ENCODE measurements at places on chromosomes 3 and 15.

GRCh38 chr3:13707456-13707855 is 158.5 kb downstream of the FBLN2 start:
- DNase-seq = no peak

GRCh38 chr3:89046661-89047060 is 60.8 kb upstream of the EPHA3 start:
- no peak for DNase-seq

- DNase-seq = no peak
Observed at GRCh38 chr3:127761441-127761801, 60.9 kb downstream of the MGLL start.

DNA sequence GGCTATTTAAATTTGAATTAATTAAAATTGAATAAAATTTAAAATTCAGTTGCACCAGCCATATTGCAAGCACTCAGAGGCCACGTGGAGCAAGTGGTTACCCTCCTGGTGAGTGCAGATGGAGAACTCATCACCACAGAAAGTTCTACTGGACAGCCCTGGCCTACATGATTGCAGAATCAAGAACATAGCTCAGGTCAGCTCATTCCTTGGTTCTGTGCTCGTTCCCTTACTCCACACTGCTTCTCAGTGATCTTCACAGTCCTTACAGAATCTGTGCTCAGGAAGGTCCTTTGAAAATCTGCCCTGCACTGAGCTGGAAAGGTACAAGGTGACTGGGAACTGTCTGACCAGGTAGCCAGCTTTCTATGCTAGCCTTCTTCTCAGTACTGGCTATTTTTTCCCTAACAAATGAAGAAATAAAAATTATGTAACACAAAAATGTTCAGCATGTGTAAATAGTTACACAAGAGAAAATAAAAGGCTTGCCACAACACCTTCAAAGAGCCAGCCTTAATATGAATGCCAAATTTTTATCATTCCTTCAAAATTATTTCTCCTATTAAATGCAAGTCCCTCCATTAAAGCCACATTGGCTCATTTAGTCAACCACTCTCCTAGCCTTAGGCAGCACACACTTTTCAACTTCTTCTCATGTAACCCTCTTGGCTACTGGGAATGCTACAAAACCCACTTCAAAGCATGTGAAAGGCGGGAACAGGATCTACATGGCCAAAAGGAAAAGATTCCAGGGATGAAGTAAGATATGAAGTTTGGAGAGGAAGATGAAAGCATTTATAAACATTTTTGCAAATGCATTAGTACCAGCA is 326.4 kb upstream of the WNT5A start:
- DNase-seq = no peak

Data from SHP77 treated with DMSO at 0.1 percent for 48 hours (cell line).